Ovary (tissue), 10 donors: ENCODE measurements at places on chromosomes 11 and 22. TPM values are rescaled to one million over a fixed set of nuclear protein-coding genes. Genes with fewer than 3 reads are reported as not detected.

GRCh38 chr11:57353446-57353845 is 15.3 kb downstream of the P2RX3 start:
- H3K4me1 ChIP-seq, result peaks cover 3% of the 10 kb centered on the region
- H3K27me3 ChIP-seq, result no peaks in the 10 kb centered on the region
- H3K4me3 ChIP-seq, result no peak overlapping the region
- no peak overlapping the region for H3K27ac ChIP-seq
- no peaks in the 10 kb centered on the region for H3K36me3 ChIP-seq
- DNase-seq, result no peak

DNA sequence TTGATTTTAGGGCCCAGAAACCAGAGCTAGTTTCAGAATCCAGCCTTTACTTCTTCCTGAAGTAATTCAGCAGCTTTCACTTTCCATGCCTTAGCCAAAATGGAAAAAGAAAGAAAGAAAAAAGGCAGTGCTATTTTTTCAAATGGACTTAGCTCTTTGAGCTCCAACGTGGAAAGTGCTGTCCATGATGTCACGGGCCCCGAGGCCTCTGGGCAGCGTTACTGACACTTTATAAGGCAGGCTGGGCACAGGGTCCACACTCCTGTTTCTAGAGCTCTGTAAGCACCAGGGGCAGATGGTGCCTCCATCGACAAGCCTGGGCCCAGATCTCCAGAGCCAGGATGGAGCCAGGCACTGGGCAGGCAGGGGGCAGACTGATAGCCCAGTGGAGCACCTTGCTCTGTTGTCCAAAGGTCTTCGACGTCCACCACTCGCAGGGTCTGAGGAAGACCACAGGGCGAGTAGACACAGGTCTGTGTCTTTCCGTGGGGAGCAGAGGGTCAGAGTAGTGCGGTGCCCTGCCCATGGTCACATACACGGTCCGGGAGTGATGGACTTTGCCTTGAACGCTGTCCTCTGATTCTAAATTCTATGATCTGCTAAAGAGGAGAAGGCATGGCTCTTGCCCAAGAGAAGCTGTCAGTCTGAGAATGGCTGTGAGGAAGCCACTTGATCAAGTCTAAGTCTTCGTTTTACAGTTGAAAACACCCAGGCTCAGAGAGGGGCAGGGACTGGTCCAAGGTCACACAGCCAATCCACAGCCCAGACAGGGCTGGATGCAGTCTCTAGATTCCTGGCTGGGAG is 22.0 kb upstream of the WNT11 start:
- no peak for DNase-seq
- H3K4me3 ChIP-seq, result no peak overlapping the region
- H3K27me3 ChIP-seq, result no peaks in the 10 kb centered on the region
- H3K4me1 ChIP-seq, result no peaks in the 10 kb centered on the region
- H3K27ac ChIP-seq, result no peak overlapping the region
- H3K36me3 ChIP-seq, result no peaks in the 10 kb centered on the region

- no peak overlapping the region for H3K4me3 ChIP-seq
- H3K36me3 ChIP-seq, result no peaks in the 10 kb centered on the region
Observed at GRCh38 chr11:17653611-17654010, 65.8 kb upstream of the MYOD1 start.

GRCh38 chr11:48109046-48109666 is 107.5 kb upstream of the OR4B1 start:
- no peaks in the 10 kb centered on the region for H3K27me3 ChIP-seq
- no peak overlapping the region for H3K4me3 ChIP-seq
- DNase-seq, result no peak

DNA sequence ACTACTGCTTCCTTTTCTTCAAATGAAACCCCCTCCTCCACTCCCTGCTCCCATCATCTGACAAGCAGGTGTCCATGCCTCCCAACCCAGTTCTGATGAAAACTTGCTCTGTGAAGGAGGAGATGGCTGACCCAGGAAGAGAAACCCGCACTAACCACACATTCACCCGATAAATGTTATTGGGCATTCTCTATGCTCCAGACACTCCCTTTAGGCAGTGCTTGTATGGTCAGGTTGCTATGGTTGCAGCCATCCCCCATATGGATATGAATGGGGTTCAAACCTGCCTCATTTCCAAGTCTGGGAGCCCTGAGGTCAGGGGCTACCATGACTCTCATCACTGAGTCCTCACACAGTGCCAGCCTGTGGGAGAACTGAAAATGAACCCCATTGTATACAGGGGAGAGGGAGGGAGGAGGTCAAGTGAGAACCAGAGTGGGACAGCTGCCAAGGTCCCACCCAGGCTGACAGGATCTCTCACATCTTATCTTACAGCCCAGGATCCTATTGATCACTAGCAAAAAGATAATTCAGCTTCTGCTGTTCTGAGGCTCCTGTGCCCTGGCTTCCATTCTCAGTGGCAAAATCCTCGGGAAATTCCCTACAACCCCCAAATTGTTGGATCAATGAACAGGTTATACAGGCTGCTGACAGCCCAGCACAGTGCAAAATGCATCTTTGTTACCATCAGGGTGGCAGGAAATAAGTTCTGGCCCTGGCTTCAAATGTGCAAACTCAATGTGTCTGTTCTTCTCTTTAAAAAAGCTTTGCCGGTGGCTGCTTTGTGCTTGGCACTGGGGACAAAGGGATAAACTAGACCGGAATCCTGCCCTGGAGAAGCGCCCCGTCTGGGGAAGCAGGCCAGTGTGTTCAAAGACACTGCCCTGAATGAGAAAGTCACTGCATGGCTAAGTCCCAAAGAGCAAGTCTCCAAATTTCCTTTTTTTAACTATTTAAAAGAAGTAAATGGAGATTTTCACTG is 22.7 kb upstream of the ACER3 start:
- H3K27me3 ChIP-seq, result no peaks in the 10 kb centered on the region
- H3K4me3 ChIP-seq, result no peak overlapping the region
- no peaks in the 10 kb centered on the region for H3K4me1 ChIP-seq
- DNase-seq, result no peak

DNA sequence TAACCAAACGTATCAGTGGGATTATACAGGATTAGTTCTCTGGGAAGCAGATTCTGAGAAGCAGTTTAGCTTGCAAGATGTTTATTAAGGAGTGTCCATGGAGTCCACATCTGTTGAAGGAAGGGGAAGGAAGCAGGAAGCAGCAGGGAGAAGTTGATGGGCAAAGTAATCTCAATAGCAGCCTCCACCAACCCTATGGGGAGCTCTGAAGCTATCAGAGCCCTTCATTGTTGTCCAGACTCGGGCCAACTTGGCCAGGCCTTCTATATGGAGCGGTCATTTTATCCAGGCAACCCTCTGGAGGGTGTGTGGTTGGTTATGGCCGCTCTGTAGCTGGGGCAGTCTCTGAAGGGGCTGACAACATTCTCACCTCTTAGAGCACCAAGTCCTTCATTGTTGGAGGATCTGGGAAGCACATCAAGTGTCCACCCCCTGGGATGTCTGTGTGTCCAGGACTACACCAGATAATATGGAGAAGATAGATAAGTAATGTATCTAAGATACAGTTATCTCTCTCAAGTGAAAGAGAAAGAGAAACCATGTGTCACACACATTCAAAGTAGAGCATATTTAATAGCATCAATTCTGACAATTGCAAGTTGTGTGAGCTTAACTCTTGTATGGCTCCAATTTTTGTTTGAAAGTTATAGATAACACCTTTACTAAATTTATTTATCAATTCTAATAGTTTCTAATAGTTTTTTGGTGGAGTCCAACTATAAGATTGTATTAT is 101.7 kb upstream of the TRIM77 start:
- no peak overlapping the region for H3K27ac ChIP-seq
- H3K4me3 ChIP-seq, result no peak overlapping the region
- no peaks in the 10 kb centered on the region for H3K4me1 ChIP-seq
- H3K27me3 ChIP-seq, result no peaks in the 10 kb centered on the region

DNA sequence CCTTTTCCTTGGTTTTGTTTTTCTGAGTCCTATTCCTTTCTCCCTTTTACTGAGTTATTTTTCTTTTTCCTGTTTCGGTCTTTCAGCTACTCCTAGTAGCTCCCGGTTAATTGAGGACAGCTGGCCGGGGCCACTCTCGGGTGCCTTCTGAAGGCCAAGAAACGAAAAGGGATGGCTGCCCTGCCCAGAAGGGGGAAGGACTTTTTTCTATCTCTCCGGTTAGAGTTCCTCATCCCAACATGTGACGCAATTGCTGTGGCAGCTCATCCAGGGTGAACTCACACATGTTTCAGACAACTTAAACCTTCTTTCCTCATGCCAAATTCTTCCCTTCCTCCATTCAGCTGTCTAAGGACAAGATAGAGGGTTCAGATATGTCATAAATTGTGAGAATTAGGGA is 83.6 kb downstream of the PIWIL4 start:
- no peaks in the 10 kb centered on the region for H3K27me3 ChIP-seq
- no peak overlapping the region for H3K27ac ChIP-seq
- no peak overlapping the region for H3K4me3 ChIP-seq
- DNase-seq, result peak; percentile 18
- H3K4me1 ChIP-seq, result no peaks in the 10 kb centered on the region

- no peak overlapping the region for H3K27ac ChIP-seq
- H3K4me1 ChIP-seq, result no peaks in the 10 kb centered on the region
- H3K27me3 ChIP-seq, result no peaks in the 10 kb centered on the region
- DNase-seq, result no peak
Observed at GRCh38 chr11:41307296-41308080, 152.0 kb downstream of the LRRC4C start.

DNA sequence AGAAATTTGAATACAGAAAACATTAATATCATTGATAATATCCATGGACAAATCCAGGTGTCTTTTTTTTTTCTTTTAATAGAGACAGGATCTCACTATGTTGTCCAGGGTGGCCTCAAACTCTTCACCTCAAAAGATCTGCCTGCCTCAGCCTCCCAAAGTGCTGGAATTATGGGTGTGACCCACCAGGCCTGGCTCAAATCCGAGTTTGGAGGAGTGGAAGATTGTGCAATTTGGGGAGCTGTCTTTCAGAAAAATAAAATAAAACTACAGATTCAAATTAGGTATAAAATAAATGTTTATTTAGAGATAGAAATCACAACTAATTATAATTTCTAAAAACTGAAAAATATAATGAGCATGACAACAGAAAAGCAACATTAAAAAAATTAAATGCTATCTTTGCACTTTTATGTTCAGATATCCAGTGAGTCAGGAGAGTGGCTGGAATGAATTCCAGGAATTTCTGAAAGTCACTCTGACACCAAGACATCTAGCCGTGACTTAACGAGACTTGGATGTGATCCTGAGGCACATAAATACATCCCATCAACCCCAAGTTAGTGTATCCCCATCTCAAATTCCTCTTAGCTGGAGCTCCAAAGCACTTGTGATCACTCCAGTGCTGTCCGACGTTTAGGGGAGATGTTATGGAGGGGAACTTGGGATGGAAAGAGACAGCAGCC is 128.6 kb upstream of the THY1 start:
- no peaks in the 10 kb centered on the region for H3K4me1 ChIP-seq
- no peak overlapping the region for H3K27ac ChIP-seq
- no peak overlapping the region for H3K4me3 ChIP-seq
- H3K36me3 ChIP-seq, result no peaks in the 10 kb centered on the region
- H3K27me3 ChIP-seq, result no peaks in the 10 kb centered on the region
- no peak for DNase-seq

GRCh38 chr11:109945626-109946321 is 147.4 kb upstream of the ZC3H12C start:
- no peaks in the 10 kb centered on the region for H3K27me3 ChIP-seq
- H3K4me1 ChIP-seq, result no peaks in the 10 kb centered on the region
- no peaks in the 10 kb centered on the region for H3K36me3 ChIP-seq
- peak overlapping the region; percentile 4 for H3K4me3 ChIP-seq

DNA sequence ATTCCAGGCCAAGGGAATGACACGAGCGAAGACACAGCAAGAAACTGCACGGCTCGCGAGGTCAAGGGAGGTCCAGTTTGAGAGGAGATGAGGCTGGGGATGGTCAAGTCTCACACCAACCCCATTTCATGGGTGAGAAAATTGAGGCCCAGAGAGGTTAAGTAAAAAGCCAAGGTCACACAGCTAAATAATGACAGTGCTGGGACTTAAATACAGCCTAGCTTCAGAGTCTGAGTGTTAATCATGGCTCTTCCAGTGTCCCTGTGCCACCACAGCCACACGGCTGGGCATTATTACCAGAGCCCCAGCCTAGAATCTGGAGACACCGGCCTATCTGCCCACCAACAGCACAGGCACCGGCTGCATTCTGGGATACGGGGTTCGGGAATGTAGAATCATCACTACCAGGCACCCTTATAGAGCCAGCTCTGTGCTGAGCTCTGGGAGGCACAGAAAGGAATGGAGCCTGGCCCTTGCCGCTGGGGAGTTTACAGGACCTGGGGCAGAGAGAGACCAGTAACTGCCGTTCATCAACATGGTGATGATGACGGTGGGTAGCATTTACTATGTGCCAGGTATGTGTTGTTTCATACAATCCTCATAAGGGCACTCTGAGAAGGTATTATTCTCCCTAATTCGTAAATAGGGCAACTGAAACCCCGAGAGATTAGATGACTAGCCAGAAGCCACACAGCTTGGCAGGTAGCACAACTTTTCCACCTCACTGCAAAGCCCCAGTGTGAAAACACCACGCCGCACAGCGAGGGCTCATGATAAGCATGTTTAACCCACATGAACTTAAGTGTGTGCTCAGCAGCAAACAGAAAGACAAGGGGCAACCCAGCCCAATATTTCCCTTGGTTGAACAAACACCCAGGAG is 51.8 kb downstream of the CD6 start:
- no peak overlapping the region for H3K27ac ChIP-seq
- H3K27me3 ChIP-seq, result no peaks in the 10 kb centered on the region
- H3K4me1 ChIP-seq, result no peaks in the 10 kb centered on the region
- H3K36me3 ChIP-seq, result no peaks in the 10 kb centered on the region
- H3K4me3 ChIP-seq, result no peak overlapping the region
- DNase-seq, result no peak

- H3K27me3 ChIP-seq, result no peaks in the 10 kb centered on the region
- DNase-seq, result no peak
Observed at GRCh38 chr11:46718155-46719019, 626 bp upstream of the F2 start.

DNA sequence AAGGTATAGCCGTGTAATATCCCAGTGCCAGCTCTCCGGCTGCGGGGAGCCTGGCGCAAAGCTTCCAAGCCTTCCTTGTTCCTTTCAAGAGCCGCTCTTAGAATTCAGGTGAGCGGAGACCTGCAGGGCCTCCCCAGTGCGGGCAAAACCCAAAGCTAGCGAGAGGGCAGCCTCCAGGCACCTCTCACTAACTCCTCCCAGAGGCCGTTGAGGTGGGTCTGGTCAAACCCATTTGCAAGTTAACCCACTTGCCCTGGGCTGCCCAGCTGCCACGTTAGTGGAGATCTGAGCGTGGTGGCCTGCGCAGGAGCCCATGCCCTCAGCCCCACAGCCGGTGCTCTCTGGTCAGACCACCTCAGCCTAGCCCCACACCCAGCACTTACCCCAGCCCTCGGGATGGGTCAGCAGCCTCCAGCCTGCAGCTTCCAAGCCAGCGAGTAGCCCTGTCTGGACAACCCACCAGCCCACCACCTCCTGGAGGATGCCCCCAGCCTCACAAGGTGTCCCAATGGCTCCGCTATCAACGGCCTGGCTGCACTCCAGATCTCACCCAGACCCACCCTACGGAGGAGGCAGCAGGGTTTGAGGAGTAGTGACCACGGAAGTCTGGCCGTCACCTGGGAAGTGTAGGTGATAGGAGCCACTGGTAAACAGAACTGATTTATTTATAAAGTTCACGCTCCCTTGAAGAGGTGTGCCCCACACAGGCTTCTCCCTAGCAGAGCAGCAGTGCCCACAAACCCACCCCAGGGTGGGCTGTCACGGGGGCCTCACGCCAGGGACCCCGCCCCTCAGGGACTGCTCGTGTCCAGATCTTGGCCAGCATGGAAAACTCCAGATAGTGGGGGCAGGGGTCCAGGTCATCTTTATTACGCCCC is 2.3 kb downstream of the ASCL2 start:
- H3K27ac ChIP-seq, result no peak overlapping the region
- DNase-seq, result no peak
- peaks cover 4% of the 10 kb centered on the region for H3K27me3 ChIP-seq

The SLC5A1 gene
- total RNA-seq, result not detected

The MCHR1 gene
- 4.0 TPM for total RNA-seq

The OR8D4 gene
- not detected for total RNA-seq

The GDPD4 gene
- total RNA-seq, result not detected

The FOXRED2 gene
- total RNA-seq, result 30.7 TPM
